ENCODE measurements at places on chromosomes 4 and X.

- DNase-seq = no peak
These were observed 968 bp downstream of the GPRIN3 start for GRCh38 chr4:89306486-89307177.

DNA sequence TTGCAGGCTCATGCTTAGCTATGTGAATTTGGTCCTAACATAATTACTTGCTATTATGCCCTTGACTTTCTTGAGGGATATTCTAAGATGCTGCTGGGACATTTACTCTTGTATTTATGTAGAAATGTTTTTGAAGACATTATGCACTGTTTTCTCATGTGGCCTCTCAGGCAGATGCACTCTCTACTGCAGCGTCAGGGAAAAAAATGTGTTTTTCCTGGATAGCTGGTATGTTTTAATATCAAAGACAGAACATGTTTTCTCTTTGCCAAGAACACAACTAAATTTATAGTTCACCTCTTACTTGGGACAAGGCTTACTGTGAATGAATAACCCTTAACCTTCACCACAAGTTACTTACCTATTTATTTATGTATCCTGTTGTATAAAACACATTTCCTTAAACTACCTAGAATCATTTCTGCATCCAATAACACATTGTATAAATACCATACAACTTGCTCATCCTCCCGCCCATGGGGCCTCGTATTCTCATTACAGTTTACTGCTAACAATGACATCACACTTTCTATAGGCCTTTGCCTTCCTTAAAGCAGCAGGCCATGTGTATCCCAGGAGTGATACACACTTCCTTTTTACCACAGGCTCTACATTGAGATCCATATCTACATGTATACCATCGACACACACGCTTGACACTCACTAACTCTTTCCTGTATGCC is 178.7 kb downstream of the SLIT2 start:
- DNase-seq = no peak

GRCh38 chrX:119648421-119648775 is 42.2 kb upstream of the NKRF start:
- no peak for DNase-seq

- DNase-seq = no peak
These were observed 490.9 kb upstream of the INTU start for GRCh38 chr4:127141856-127142255.

DNA sequence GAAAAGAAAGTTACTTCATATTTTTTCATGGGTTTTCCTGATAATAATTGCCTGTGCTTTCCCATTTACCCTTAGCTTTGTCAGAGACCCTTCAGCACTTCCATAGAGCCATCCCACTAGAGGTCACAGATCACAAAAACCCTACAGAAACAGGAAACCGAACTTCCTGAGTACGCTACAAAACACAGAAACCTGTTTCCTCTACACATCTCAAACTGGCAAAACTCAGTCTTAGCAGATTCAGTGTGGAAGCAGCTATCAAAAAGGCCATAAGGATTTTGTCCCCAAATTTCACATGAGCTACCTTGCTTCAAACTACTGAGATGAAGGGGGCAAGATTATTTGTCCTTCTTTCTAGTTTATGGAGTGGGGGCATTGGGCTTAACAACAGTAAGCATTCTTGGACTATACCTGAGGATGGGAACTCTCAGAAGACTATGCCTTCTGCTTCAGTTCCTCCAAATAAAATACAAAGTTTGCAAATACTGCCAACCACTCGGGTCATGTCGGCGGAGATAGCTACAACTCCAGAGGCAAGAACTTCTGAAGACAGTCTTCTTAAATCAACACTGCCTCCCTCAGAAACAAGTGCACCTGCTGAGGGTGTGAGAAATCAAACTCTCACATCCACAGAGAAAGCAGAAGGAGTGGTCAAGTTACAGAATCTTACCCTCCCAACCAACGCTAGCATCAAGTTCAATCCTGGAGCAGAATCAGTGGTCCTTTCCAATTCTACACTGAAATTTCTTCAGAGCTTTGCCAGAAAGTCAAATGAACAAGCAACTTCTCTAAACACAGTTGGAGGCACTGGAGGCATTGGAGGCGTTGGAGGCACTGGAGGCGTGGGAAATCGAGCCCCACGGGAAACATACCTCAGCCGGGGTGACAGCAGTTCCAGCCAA is at the start of gene MMRN1:
TSS of gene MMRN1 (plus strand) at position 206 of the 902 bp plus-strand sequence. CDS start at position 324, 118 bp downstream.
- peak; percentile 31 for DNase-seq

Data from umbilical cord (tissue), 2 donors.